ENCODE measurements at places on chromosomes 16 and 17.

- no peak for DNase-seq
Measured at GRCh38 chr17:178292-179065, 3.0 kb downstream of the DOC2B start.

DNA sequence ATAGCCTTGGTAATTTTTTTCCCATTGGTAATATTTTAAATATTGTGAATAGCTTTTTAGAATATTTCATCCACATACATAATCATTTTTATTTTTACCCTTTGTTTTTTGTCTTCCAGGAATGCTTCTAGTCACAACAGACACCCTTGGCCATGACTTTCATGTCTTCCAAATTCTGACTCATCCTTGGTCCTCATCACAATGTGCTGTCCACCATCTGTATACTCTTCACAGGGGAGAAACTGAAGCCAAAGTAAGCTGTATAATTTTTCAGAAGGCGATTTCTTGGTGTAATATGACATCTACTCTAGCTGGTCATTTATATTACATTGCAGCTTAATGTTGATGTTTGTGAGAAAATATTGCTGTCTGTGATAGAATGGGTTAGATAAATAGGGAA, 269.4 kb downstream of the BCAS3 start:
- DNase-seq: no peak

DNA sequence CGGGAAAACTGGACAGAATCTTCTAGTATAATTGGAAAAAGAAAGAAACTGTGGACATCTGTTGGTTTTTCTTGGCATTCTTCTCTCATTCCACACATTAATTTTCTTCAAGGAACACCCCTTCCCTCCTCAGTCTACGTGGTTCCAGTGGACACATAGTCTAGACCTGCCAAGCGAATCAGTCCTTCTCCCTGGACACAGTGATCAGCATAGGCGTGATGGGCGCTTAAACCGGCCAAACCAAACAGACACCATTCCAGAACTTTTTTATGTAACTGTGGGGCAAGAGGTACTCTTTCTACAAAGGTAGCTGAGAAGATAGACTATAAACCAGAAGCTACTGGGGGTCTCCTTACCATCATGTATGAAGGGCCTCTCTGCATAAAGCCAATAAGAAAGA, 121.8 kb upstream of the COX10 start:
- no peak for DNase-seq

GRCh38 chr17:18950346-18950745, 1.6 kb upstream of the SLC5A10 start:
- DNase-seq: no peak

DNA sequence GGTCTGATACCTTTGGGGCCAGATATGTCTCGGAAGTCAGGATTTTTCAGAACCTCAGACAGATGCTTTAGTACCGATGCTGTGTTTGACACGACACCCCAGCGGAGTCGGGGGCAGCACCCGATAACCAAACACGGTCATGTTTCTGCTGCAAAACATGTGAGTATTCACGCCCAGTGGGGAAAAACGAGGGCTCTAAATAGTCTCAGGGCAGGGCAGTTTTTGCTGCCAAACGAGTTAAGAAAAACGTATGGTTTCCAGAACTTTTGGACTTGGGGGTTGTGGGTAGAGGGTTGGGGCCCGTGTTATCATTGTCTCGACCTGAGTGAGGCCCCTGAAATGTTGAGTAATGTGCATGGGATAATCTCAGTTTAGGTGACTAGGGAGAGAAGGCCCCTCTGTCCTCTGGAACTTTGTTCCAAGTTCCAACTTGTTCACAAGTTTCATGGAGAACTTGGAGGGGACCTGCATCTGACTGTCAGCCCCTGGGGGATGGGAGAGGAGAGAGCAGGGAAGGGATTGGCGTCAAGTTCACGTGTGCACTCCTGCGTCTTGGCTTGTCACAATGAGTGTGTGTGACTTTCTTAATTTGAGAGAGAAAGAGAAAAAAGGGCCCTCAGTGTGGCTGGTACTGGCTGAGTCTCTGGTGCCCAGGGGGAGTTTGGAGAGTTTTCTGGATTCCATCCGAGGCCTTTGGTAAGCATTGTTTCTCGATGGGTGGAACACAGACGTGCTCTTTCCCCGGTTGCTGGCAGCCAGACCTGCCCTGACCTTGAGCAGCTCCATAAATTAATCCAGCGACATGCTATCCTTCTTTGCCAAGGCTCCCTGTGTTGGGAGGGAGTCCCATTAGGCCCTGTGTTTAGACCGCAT, 83.9 kb upstream of the CIBAR2 start:
- DNase-seq: no peak

- DNase-seq: no peak
Measured at GRCh38 chr17:57106836-57107497, 21.9 kb downstream of the AKAP1 start.

DNA sequence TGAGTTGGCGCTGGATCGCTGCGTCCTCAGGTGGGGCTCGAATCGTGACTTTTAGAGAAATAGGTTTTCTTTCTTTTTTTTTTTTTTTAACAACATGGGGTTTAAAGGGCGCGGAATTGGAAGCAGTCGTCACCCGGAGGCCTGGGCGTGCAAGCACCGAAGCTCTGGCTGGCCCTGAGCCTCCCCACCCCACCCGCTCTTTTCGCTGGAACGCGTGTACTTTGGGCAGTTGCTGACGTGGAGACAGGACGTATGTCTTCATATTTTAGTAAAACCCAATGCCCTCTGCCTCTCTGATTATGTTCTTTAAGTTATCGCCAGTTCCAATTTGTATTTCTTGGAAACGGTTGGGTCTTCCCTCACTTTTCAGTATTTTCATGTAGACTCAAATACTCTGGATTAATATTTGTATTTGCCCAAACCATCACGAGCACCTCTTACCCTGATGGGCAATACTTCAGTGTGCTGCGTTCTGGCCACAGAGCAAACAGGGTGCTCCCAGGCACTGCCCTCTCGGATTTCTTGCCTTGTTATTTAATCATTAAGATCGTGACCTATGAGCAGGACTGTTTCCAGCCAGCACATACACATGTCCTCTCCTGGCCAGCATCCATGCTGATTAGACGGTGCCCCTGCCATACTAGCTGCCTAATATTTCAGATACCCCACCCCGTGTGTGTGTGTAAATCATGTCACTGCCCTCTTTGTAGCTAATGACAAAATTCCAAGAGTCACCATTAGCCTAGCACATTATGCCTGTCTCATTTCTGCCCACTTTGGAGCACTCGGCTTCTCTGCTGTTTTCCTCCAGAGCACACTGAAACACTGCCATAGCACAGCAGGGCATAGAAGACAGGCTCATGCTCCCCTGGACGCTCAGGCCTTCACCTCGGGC, 805 bp upstream of the C16orf95 start:
- peak; percentile 57 for DNase-seq

DNA sequence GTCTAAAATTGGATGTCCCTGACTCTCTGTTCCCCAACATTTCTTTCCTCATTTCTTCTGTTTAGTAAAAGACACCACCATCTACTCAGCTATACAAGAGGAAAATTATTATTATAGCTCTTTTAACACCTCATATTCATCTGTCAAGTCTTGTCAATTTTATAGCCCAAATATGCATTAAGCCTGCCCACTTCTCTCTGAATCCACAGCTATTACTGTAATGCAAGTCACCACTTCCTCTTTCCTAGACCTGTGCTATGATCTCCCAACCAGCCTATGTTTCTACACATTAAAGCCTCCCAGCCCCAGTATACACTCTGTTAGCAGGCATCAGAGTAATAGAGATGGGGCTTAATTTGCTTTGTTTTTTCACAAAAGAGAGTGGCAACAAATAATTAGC, 252.9 kb downstream of the GRIN2A start:
- no peak for DNase-seq

GRCh38 chr16:70699696-70700095, 13.8 kb upstream of the MTSS2 start:
- DNase-seq: no peak

- DNase-seq: no peak
Measured at GRCh38 chr16:50296807-50297206, 30.5 kb downstream of the ADCY7 start.

GRCh38 chr17:57788725-57789124, 43.6 kb upstream of the CCDC182 start:
- DNase-seq: no peak

- peak; percentile 51 for DNase-seq
Measured at GRCh38 chr17:21551081-21551881, 141.0 kb upstream of the KCNJ18 start.

GRCh38 chr16:57985204-57986181, 14.6 kb upstream of the CNGB1 start:
- DNase-seq: no peak
